ENCODE measurements at places on chromosomes 7 and 10.

DNA sequence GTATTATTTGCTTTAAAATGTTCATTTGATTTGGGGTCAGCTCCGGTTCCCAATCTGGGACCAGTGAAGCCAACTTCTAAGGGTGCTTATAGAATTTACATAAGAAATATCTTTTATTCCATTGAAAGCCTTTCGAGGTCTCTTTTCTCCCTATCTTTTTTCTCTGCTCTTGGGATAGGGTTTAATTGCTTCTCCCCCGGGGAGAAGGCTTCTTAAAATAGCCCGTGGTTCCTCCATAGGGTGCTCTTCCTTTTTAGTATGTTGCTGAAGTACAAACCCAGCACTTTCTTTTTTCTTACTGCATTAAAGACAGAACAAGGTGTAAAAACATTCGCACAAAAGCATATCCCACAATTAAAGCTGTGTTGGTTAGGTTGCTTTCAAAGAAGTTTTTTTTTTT, 107.5 kb downstream of the POU6F2 start:
- DNase-seq: no peak

GRCh38 chr10:9743639-9744038, 1274.0 kb upstream of the CELF2 start:
- DNase-seq: peak; percentile 14

- DNase-seq: no peak
These were observed 104.3 kb downstream of the TYW1 start for GRCh38 chr7:67100956-67101361.

DNA sequence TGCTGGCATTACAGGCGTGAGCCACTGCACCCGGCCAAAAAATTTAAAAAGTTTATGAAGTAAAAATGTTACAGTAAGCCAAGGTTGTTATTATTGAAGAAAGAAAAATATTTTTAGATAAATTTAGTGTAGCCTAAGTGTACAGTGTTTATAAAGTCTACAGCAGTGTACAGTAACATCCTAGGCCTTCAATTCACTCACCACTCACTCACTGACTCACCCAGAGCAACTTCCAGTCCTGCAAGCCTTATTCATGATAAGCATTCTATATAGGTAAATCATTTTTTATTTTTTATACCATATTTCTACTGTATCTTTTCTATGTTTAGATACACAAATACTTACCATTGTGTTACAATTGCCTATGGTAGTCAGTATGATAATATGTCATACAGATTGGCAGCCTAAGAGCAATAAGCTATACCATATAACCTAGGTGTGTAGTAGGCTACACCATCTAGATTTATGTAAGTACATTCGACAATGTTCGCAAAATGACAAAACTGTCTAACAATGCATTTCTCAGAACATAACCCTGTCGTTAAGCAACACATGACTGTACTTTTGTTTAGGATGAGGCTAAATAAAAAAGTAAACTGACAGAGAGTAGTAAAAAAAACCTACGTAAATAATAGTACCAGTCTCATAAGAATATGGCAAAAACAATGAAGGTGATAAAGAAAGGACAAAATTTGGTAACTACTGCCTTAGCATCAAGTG, 77.8 kb upstream of the FAM133B start:
- peak; percentile 62 for DNase-seq

GRCh38 chr7:111765751-111766643, 203.7 kb upstream of the IMMP2L start:
- DNase-seq: no peak

GRCh38 chr10:101303087-101303703, 50.8 kb upstream of the BTRC start:
- no peak for DNase-seq

DNA sequence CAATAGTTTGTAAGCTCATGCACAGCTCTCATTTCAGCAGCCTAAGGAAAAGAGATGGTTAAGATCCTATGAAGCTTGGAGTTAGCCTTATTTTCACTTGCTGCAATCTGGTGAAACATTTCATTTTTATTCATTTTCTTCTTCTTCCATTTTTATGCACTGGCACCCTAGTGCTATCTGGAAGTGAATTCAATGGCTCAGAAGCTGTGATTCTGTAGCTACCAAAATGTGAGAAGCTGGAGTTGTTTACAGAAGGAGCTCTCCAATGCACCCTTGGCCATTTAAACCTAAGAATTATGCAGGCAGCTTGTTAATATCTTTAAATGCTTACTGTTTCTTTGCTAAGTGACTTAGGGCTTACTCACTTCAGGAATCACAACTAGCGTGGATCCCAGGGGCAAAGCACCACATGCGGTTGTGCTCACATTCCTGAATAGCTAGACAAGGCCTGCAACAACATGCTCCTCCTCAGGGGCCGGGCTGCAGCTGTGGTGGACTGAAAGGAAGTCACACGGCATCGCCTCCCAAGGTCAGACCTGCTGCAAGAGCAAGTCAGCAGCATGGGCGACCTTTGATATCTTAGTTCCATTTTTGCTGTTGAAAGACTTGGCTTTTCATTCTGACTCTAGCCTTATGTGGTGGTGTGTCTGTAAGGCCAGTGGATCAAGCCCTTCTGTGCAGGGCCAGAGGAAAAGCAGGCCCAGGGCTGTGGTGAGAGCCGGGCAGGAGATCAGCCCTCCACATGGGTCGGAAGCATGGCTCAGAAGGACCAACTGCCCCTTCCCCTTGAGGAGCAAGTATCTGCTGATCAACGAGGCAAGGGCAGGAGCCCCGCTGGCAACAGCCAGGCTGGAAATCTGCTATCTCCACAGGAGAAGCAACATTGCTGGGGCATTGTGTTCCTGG, 91.9 kb upstream of the MBL2 start:
- peak; percentile 99 for DNase-seq

- DNase-seq: no peak
These were observed 373.5 kb downstream of the GRID1 start for GRCh38 chr10:85993140-85993539.
